NCI-H774 (cell line): ENCODE measurements at places on chromosomes 1 and 21.

DNA sequence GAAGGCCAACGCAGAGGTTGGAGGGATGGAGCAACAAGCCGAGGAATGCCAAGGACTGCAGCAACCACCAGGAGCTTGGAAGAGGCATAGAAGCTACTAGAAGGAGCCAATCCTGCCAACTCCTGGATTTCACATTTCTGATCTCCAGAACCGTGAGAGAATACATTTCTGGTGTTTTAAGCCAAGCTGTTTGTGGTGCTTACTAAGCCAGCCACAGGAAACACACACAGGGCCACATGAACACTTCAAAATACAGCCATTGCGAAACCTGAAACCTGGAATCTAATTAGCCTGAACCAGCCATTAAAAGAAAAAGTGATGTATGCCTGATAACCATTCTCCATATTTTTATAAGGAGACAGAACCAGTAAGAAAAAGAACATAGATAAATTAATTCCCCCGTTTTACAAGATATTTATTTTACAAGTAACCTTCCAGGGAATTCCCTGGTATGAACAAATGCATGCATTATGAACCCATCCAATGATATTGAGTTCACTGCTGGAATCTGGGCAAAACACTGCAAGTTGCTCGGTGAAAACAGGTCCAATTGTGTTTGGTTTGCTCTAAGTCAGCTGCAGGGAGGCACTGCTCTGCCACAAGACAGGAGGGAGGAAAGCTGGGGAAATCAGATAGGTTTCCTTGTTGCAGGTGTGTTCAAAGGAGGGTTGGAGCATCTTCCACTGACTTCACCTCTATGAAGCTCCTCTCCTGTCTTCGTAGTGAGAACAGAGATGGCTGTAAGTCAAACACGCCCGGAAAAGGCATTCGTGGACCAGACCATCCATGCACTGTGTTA lies 70.2 kb downstream of the ETS2 start:
- DNase-seq: no peak

- DNase-seq: no peak
Measured at GRCh38 chr1:231522931-231523642, 5.4 kb upstream of the TSNAX start.

DNA sequence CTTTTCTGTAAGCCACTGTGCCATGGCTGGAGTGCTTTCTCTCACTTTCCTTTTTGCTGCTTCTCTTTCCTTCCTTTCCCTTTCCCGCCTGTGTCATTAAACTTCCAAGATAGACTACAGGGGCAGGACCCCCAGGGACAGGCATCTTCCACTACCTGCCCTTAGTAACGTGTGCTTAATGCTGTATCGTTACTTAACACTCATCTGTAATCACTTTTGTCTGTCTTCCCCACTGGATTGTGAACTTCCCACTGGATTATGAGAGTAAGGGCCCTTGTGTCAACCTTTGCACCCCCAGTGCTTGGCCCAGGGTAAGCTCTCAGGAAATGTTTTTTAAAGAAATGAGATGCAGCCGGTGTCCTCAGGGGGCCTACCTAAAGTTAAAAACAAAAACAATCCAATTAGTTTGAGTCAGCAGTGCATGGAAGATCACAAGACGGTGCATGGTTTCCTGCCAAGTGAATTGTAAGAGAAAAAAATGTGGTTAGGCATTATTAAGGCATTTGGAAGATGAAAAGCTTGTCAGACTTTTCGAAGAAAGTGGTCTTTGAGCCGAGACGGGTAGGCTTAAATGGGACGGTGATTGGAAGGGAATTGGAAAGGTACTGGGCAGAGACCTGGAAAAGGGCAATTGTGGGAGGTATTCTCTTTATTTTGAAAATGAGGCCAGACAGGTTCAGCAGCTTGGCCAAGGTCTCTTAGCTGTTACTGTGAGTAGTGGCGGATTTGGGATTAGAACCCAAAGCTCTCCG lies 958 bp downstream of the LYPLAL1 start:
- no peak for DNase-seq

DNA sequence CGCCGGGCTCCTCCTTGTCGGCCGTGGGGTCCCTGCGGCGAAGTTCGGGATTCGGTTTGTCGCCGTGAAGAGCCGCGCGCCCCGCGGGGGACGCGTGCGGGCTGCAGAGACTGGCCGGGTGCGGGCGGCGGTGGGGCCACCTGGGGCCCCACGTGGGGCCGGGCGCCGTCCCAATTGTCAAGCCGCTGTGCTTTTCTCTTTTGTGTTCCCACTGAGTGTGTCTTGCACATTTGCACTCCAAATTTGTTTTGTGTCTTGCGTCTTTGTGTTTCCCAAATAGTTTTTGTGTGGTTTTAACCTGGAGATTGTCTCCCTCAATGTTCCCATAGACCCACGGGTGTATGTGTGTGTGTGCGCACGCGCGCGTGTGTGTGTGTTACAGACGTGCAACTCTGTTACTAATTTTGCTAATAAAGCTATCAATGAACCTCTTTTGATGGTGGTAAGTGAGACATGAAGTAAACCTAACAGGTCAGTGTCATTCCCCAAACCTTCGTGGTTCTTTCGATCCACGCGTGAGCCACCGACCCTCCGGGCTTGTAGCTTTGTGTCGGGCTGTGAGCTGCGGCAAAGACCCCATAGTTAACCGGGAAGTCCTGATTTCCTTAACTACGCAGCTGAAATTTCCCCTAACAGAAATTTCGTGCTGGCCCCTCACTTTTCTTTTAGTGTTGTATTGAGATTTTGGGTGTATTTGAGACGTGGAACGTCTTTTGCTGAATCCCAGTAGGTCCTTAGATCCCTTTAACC lies 708 bp downstream of the PRDM2 start:
- no peak for DNase-seq

DNA sequence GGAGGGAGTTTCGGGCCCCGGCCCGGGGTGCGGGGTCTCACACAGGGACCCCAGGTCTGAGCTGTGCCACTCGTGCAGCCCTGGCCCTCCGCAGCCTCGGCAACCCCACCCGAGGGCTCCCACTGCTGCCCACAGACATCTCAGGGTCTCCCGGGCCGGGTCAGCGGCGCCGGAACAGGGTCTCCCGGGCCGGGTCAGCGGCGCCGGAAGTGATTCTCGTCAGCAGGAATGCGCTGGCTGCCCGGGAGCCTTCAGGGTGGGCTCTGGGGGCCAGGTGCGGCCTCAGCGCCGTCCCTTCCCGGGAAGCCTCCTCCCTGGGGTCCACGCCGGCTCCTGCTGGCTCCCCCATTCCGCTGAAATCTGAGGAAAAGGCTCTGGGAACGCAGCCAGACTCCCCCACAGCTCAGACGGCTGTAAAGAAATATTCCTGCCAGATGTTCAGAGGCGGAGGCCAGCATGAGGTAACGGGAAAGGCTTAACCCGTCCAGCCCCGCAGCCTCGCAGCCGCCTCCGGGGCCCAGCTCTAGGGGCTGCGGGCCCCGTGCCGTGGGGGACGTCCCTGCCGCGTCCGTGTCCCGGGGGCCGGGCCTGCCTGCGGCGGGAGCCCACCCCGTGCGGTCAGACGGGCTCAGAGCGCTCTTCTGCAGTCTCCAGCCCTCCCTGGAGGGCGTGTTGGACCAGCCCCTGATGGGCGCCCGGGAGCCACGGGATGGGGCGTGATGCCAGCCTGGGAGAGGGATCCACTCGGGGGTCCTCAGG lies 8.7 kb upstream of the COL6A1 start:
- DNase-seq: no peak

GRCh38 chr1:112012823-112013222 lies 23.4 kb upstream of the KCND3 start:
- DNase-seq: no peak

DNA sequence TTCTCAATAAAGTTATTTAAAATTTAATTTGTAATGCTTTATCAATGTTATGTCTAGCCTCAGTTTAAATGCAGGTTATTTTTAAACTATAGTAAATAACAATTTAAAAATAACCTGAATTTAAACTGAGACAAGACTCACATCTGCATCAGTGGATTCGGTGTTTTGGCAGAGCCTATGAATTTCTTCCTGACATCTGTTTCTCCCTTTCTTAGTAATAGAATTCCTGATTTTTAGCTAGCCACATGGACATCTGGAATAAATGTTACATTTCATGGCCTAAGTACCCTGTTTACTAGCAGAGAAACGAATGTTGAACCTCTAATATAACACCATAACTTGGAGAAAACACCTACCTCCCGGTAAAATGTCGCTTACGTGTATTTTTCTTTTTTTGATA lies 1141.6 kb upstream of the ADGRL2 start:
- DNase-seq: no peak

DNA sequence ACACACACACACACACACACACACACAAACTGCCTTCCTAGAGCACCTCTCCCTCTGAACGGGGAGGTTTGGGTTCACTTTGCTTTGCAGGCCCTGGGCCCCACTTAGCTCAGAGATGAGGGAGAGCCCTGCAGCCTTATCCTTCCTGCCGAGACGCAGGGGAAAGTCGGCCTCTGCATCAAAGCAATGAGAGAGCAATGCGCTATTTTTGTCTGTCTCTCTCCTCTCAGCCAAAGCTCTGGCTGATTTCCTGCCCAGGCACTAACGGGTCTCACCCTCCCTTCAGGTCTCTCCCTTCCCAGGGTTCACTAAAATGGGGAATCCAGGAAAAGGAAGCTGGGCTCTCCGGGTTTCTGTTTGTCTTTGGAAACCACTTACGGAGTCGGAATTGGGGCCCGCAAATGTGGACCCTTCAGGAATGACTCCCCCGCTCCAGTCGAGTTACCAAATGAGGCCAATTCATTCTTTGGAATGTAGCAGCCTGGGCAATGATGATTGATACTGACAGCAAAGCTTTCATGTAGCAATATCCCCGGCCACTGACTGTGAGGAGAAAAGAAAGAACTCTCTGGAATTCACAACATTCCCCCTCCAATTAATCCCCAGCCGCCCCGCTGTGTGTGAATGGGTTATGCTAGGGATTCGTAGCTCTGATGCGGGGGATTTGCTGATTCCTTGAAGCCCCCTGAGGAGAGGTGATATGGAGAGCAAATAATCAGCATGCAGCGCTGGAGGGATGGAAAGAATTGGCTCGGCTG lies 61.5 kb upstream of the WLS start:
- DNase-seq: no peak

- no peak for DNase-seq
Measured at GRCh38 chr21:33369586-33369985, 33.6 kb upstream of the IFNGR2 start.

DNA sequence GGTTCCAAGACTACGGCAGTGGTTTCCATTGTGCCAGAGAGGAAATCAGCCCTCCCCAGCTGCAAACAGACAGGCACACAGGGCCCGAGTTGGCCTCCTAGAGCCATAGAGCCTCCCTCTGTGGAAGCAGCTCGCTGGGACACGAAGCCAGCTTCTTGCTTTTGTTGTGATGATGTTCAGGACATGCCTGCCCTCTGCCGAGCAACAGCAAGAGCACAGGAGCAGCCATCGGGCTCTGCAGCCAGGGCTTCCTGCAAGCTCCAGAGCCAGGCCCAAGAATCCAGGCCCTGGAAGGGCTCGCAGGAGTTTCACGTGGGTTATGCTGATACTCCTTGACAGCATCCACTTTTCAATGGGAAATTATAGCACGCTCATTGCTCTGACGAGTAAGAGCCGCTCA lies 18.5 kb downstream of the NPHP4 start:
- DNase-seq: no peak

DNA sequence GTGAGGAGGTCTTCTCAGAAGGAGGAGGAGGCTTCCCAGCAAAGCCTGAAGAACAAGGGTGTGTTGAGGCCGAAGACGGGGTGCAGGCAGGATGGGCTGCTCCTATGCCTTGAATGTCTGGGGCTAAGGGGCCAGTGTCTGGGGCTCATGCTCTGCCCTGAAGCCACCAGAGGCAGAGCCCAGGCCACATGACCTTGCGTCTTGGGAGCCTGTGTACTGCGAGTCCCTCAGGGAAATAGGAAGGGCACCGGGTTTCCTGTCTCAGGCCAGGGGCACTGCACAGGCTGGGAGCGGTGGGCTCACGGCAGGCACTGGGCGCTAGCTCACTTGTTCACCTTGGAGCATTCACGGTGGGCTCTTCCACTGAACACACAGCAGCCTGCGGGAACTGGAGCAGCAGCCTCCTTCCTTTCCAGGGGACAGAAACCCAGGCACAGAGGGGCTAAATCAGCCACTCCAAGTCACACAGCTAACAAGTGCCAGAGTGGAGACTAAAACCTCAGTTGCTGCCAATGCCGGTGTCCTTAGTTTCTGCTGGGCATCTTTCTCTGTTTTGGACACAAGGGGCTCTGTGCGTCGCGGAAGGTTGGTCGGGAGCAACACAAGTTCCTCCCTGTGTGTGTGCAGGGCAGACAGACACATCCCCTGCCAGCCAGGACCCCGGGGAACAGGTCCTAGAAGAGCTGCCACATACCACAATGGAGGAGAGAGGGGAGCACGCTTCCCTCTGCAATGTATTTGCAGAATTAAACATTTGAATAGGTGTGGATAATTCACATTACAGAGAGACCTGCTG lies 104.8 kb upstream of the C1orf174 start:
- no peak for DNase-seq

DNA sequence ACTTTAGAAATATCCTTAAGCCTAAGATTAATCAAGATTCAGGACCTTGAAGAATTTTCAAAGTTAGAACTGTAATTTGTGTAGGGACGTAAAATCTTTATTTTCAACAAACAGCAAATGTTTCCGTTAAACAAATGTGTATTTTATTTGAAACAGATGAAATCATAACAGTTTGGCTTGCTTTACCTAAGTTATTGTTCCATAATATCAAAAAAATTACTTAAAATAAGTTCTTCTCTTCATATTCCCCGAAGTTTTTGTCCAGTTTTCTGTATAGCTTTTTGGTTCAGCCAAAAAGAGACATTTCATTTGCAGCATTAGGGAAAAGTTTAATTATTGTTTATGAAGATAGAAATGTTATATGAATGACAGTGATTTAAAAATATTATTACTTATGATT lies 100.1 kb downstream of the NFIA start:
- DNase-seq: no peak

GRCh38 chr1:210702506-210702905 lies 373.8 kb downstream of the HHAT start:
- DNase-seq: no peak

GRCh38 chr1:44786841-44787426 lies 1.0 kb downstream of the BEST4 start:
- DNase-seq: no peak

GRCh38 chr1:234980645-234981396 lies 147.8 kb downstream of the TOMM20 start:
- no peak for DNase-seq
